ENCODE measurements at places on chromosomes 16 and 17.

DNA sequence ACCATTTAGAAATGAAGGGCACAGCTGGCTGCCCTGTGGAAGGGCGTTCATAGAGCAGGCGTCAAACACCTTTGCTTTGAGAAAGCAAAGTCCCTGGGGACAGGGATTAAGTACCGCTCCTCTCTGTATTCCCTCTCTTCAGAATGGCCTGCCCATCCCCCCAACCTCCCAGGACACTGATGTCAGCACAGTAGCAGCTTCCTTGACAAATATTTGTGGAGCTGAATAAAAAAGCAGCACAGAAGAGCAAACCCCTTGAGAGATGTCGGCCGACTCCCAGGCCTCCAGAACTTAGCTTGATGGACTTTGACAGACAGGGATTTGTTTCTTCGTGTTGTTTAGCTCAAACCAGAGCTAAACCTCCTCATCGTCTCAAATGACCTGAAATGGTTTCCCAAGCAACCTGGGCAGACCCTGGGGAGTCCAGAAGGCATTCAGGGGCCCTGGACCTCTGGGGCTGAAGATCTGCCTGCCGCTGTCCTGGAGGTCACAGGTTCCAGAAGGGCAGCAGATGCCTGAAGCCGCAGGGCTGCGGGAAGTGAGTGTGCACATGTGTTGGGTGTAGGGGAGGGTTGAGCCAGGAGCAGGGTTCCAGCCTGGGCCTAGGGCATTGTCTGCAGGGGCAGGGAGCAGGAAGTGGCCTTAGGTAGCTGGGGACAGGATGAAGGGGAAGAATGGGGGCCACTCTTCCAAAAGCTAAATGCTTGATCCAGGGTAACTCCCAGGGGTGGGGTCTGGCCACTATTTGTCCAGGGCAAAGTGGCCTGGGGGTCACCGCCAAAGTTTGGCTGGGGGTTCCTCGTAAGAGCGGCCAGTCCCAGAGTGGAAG, 42.3 kb upstream of the NKD1 start:
- DNase-seq = no peak

DNA sequence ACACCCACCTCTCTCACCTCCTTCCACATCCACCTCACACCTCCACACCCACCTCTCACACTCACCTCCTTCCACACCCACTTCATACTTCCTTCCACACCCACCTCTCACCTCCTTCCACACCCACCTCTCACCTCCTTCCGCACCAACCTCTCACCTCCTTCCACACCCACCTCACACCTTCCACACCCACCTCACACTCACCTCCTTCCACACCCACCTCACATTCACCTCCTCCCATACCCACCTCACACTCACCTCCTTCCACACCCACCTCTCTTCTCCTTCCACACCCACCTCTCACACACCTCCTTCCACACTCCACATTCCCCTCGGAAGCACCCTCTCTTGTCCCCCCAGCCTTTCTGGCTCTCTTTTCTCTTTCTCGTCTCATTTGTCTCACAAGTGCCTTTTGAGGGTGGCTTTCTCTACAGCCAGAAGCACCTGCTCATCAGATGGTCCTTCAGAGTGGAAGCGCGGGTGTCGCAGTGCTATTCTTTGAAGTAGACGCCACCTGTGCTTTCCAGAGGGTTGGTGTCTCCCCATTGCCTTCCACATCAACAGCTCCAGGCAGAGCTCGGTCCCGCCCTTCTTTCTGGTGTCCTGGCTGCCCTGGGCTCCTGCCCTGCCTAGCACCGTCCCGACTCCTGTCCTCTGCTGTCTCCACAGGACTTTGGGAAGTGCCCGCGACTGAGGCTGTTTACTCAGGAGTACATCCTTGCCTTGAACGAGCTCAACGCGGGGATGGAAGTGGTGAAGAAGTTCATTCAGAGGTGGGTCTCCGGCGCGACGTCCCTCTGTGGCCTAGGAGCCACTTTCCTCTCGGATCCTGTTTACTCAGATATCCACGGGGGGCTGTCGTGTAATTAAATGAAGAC, 109.4 kb upstream of the PLCG2 start:
- DNase-seq = no peak

DNA sequence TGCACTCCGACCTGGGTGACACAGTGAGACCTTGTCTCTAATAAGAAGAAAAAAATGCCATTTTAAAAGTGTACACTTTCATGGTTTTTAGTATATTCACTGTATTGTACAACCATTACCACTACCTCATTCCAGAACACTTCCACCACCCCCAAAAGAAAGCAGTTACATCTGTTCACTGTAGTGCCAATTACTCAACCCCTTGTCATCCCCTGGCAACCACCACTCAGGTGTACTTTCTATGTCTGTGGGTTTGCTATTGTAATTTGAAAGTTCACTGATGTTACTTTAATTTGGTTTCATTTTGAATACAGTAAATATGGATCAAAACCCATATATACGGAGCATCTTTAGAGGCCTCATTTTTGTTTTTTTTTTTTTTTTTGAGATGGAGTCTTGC, 6.1 kb downstream of the ZG16 start:
- peak; percentile 57 for DNase-seq

GRCh38 chr17:48553826-48554225, 8.9 kb upstream of the HOXB2 start:
- DNase-seq = no peak

DNA sequence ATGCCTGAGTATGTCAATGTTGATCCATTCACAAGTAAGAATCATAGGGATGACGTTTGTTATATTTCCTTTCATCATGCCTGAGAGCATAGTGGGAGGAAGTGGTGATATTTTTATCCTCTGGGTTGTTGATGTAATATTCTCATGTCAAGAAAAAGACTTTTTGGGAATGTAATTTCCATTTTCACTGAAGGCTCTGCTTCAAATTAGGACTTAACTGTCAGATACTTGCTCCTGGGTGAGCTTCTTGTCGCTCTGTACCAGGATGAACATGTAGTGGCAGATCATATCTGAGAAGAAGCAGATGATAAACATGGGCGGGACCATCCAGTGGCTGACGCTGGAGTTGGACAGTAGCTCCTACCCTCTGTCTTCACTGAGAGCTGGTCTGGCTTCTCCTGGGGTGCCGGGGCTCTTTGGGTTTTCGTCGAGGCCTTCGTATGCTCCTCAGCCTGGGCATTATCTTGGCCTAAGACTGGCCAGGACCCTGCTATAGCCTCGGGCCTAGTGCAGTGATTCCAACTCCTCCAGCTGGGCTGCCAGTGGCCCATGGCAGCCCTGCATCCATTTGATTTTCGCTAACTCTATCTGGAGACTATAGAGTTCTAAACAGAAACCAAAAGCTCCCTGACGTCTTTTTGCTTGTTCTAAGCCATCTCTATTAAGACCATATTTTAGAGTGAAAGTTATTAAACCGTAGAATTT, 19.7 kb downstream of the CYB5B start:
- no peak for DNase-seq

- DNase-seq = no peak
Measured at GRCh38 chr17:43176119-43176570, 5.1 kb downstream of the NBR1 start.

DNA sequence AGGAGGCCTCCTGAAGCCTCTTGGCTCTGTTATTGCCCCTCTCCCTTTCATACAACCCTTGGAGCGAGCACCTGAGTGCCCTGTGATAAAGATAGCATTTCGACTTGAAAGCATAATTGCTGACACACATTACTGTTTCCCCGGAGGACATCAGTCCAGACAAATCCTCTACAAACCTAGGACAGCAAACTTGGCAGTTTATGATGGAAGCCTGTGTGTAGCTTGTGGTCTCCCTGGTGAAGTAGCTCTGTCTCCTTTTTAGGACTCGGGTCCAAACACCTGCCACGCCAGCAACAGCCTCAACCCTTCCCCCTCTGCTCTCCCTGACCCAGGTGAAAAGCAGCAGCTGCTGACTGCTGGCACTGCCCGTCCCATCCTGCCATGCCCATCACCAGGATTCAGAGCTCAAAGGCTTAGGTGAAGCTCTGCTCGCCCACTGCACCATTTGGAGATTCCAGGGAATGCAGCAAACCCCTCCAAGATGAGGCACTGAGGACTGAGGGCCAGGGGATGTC, 55.9 kb downstream of the IRX6 start:
- DNase-seq = no peak

DNA sequence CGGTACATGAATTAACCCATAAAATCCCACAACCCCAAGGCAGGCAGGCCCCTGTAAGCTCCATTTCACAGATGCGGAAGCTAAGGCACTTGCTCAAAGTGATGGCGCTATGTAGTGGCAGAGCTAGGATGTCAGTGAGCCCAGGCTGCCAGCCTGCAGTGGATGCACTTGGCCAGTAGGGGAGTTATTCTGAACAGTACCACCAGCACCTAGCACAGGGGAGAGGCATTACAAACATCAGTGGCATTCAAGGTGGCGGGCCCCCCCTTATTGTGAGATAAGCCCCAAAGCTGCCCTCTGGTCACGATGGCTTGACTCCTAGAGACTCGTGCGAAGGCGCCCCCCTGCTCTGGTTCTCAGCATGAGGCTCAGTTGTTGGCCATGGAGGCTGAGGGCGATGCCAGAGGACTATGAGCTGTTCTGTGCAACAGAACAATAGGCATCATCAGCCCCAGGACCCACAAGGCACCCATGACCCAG, 33.8 kb downstream of the GTF3C1 start:
- DNase-seq = peak; percentile 49

DNA sequence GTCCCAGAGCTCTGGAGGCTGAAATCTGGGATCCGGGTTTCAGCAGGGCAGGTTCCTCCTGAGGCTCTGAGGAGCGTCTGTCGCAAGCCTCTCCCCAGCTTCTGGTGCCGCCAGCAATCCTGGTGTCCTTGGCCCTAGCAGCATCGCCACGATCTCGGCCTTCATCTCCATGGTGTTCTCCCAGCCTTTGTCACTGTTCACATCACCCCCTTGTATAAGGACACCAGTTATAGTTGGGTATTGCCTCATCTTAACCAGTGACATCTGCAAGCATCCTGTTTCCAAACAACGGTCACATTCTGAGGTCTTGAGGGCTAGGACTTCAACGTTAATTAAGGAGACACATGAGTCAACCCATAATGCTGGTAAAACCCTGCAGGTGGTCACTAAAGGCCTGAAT, 2.8 kb upstream of the PPP1R27 start:
- no peak for DNase-seq
